GM12864 (cell line): ENCODE measurements at places on chromosomes 16 and 17.
A peak's percentile ranks its signal among the peaks of the same experiment; 100 is the strongest.

- DNase-seq, result no peak
These were observed 1.5 kb downstream of the PLA2G15 start for GRCh38 chr16:68246666-68247065.

DNA sequence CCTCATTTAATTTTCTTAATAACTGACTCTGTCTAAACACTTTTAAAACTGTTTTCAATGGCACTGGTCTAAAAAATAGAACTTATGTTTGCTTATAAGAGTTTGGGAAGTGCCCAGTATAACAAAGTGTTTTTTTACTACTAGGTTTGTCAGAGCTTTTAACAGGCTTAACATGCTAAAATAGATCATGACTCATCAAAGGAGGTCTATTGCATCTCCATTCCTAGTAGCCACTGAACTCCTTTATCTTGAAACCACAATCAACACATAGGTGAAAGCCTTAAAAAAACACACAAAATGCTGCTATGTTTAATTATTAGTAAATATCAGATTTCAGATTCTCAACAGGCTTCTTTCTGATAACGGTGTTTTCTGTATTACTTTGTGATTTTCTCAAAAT, 196.4 kb upstream of the KIF2B start:
- DNase-seq, result no peak

GRCh38 chr16:28168991-28169554, 42.7 kb downstream of the XPO6 start:
- no peak for DNase-seq

DNA sequence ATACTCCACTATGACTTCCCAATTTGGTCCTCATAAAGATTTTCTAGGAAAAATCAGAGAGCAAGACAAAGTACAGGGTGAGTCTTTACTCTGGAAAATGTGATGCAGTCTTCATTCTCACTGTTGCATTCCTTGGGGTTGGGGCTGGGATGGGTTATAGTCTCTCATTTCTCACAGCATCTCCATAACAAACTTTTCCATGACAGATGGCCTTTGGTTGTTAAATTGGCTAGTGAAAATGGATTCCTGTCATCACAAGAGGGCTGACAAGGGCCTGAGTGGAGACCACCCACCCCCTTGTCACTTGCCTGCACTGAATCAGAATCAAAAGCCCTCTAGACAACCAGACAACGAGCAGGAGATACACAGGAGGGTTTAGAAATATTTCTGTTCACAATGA, 174.6 kb downstream of the AATF start:
- DNase-seq, result no peak

DNA sequence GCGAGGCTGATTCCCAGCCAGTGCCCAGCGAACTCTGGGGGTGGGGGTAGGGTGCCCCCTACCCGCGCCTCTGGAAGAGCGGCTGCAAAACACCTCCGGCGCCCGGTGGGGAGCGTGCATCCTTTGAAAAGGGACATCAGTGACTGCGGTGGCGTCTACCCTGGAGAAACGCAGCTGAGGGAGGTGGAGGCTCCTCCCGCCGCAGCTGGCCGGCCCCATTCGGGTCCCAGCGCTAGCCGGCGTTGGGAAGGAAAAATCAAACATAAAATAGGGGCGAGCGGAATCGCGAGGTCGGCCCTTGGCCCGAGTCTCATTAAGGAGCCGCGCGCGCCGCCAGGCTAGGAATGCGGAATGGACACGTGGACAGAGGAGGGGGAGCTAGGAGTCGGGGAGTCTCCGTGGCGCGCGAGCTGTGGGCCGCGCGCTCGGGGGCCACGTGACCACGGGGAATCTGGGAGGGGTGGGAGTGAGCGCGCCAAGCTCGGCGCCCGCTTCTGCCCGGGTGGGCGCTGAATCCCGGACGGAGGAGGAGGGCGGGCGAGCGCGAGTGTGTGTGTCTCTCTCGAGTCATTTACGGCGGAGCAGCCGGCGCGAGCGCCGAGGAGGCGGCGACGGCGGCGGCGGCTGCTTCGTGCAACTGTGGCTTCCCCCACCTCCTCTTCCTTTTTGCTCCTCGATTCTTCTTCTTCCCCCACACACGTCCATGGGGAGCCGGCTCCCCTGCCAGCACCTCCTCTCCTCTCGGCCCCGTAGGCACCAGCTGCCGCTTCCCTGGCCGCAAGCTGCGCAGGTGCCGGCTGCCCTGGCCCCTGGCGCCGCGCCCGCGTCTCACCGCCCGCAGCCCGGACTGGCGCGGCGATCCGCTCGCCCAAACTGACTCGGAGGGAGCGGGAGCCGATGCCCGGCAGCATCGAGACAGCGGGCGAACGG, at the start of gene TMEM132E:
TSS of gene TMEM132E (plus strand) at position 566 of the 930 bp plus-strand sequence. CDS start 1,495 bp downstream, outside the sequence.
- no peak for DNase-seq

DNA sequence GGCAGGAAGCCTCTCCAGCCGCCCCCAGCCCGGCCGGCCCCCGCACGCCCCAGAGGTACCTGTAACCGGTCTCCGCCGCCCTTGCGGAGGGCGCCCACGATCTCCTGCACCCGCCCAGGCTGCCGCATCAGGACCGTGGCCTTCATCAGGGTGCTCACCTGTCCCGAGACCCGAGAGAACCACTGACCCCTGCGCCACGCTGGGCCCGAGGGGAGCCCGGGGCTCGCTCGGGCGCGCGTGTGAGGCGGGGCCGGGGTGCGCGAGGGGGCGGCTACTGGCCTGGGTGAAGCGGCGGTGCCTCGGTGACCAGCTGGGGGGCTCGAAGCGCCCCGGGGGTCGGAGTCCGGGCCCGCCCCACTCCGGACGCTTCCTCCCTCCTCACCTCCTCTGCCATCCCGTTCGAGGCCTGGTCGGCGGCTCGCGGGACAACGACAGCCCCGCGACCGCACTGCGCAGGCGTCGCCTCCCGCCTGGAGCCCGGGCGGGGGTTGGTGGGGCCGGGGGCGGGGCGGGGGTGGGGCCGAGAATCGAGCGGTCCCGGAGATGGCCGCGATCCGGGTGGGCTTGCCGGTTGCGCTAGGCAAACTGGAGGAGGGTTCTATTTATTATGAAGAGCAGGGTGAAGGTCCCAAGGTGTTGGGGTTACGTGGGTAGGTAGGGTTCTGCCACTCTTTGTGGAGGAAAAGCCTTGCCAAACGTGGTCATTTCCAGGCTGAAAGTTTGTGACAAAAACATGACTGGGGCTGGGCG, at the start of gene NT5C3B:
TSS of gene NT5C3B (minus strand) at position 433 of the 750 bp plus-strand sequence. CDS start at position 394, 39 bp downstream.
- no peak for DNase-seq

- no peak for DNase-seq
These were observed 7.6 kb downstream of the CD300LD start for GRCh38 chr17:74584292-74585060.

DNA sequence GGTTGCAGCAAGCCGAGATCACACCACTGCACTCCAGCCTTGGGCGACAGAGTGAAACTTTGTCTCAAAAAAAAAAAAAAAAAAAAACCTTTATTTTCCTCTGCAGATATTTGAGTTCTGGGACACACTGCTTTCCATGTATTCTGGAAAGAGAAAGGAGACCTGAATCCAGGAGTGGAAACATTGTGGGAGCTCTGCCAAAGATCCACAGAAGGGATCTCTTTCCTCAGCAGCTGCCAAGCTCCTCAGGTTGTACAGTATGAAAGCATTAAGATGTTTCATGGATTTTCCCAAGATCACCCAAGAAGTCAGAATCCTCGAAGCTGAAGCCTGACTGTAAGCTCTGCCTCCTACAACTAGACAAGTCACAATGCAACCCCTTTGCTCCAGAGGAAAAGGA, 13.5 kb downstream of the NPRL3 start:
- no peak for DNase-seq

GRCh38 chr17:76735006-76735405, 2.1 kb downstream of the SRSF2 start:
- no peak for DNase-seq

GRCh38 chr17:27322690-27323508, 29.0 kb downstream of the WSB1 start:
- DNase-seq, result no peak

DNA sequence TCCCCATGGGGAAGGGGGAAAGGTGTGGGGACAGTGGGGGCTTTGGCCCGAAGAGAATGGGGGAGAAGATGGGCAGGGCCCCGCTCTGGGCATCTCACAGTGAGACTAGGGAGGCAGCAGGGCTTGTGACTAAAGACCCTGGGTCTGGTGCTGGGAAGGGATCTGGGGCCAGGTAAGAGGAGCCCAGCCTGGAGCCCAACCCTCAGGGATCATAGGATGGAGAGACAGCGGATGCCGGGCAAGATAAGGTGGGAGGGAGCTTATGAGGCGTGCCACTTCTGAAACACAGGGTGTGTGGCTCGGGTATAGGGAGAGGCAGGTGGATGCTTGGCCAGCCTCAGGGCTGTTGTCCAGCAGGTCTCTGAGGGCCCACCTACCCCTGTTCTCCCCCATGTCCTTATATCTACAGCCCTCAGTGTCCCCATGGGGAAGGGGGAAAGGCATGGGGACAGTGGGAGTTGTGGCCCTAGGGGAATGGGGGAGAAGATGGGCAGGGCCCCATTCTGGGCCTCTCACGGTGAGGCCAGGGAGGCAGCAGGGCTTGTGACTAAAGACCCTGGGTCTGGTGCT, 15.4 kb downstream of the USP6 start:
- DNase-seq, result no peak

DNA sequence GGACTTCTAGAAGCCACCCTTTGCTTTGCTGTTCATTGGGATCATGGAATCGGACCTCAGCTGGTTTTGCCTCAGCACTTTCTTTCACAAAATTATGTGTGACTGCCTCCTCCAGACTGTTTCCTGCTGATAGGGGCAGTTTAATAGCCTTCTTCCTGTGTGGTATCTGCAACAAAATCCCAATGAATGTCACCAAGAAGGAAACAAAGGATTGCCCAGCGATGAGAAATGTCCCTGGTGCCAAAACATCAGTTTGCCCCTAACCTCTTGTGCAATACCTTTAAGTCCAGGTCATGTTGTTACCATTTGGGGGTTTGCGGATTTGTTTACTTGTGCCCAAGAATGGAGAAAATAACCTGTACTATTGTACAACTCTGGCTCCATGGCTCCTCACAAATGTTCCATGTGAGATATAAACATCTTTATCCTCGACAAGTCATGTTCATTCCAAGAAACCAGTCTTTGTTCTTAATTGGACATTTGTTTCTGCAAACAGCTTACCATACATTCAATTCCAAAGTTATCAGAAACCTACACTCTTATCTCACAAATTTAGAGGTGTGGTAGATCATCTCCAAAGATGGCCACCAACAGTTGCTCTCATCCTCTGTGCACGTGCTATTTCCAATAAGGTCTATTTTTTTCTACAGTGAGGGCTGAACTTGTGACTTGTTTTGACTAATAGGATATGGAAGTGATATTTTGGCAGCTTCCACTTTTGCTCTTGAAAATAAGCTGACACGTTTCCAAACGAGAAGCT, 14.8 kb downstream of the TAC4 start:
- no peak for DNase-seq

DNA sequence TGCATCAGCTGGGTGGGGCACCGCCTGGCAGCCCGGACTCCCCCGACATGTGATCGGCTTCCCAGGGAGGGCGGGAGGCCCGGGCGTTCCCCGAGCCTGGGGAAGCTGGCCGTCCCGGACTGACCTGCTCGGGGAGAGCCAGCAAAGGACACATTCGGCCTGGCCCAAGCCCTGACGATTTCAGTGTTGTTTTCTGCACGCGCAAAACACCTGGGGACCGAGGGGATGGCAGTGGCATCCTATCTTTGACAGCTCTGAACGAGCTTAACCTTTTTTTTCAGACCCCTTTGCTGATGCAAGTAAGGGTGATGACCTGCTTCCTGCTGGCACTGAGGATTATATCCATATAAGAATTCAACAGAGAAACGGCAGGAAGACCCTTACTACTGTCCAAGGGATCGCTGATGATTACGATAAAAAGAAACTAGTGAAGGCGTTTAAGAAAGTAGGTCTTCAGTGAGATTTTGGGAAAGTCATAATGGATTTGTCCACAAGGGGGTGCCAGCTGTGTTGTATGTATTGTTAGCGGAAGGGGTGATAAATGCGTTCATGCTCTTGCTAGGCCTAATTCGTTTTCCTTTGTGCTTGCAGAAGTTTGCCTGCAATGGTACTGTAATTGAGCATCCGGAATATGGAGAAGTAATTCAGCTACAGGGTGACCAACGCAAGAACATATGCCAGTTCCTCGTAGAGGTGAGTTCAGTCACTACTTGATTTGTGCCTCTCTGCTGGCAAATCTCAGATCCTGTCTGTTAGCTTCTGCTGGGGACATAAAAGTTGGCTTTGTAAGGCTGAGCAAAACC, 1.0 kb downstream of the EIF1 start:
- peak; percentile 56 for DNase-seq

DNA sequence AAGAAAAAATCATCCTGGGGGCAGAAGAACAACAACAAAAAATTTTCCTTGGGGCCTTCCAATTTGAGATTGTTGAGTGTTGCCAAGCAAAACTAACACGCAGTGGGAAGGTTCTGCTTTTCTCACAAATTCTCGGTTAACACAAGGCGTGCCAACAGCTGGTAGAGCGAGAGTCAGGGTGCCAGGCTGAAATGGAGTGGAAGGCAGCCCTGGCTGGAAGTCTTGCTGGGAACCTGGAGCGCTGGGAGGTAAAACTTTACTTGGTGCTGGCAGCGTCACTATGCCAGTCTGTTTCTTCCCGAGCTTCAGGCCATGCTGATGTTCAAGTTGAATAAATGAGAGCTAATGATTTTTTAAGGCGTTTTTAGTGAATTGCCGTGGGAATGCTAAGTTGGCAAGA, 189.4 kb downstream of the WWOX start:
- DNase-seq, result no peak

GRCh38 chr17:4665027-4665426, 23.5 kb upstream of the ALOX15 start:
- DNase-seq, result no peak

GRCh38 chr17:15261802-15262290, 3.3 kb downstream of the PMP22 start:
- no peak for DNase-seq

DNA sequence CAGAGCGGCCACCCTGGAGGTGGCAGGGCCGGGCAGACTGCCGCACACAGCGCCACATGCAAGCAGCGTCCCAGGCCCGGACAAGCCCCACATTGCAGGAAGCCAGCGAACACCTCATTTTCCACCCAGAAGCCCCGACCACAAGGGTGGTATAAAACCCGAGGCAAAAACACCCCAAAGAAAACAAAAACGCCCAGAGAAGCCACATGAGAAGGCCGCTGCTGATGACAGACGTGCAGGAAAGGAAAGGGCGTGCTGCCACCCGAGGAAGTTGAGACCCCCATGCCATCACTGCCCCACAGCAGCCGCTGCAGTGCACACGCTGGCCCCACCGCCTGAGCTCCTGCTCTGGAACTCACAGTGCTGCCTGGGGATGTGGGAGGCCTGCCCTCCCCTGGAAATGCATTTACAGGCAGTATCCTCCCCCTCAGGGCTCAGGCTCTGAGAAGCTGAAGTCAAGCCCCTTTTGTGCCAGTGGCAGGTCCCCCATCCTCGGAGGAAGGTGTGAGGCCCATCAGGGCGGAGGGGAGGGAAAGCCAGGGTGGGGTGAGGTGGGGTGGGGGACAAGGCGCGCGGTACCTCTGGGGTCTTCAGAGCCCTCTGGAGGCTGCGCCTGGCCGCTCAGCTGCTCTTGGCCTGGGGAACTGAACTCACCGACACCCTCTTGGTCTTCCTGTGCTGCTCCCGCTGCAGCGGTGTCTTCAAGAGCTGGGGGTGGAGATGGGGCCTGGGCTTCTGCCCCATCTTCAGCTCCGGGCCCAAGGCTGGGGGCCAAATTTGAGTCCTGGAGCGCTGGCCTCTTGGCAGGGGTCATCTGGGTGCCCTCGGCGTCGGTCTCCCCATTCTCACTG, 62.0 kb downstream of the IL21R start:
- no peak for DNase-seq
